ENCODE measurements at places on chromosomes 13 and 19. TPM values are rescaled to one million over a fixed set of nuclear protein-coding genes. Genes with fewer than 3 reads are reported as not detected.

The CRX gene
- not detected for total RNA-seq

The CBARP gene
- 9.6 TPM for total RNA-seq

The KLK3 gene
- not detected for total RNA-seq

The LILRA2 gene
- total RNA-seq: not detected

The CNN1 gene
- total RNA-seq: not detected

The ZNF878 gene
- not detected for total RNA-seq

The VPS36 gene
- 30.4 TPM for total RNA-seq

The LRFN3 gene
- total RNA-seq: 17.3 TPM

The APOC4 gene
- total RNA-seq: not detected

The CYP2S1 gene
- 4.5 TPM for total RNA-seq

The ZNF98 gene
- not detected for total RNA-seq

The NOTCH3 gene
- total RNA-seq: 1.5 TPM

The ZNF566 gene
- total RNA-seq: 8.5 TPM
